ENCODE measurements at places on chromosomes 1 and 21. TPM values are rescaled to one million over a fixed set of nuclear protein-coding genes. Genes with fewer than 3 reads are reported as not detected.

GRCh38 chr1:25616095-25616986, at the start of gene MAN1C1:
Gene MAN1C1, plus strand, starts transcription at chr1:25616791. Its CDS starts 1,007 bp downstream, at chr1:25617798.
- H3K27me3 ChIP-seq, result no peaks in the 10 kb centered on the region
- peaks cover 20% of the 10 kb centered on the region for H3K4me1 ChIP-seq
- H3K36me3 ChIP-seq, result no peaks in the 10 kb centered on the region
- peak within 1 kb of the TSS; percentile 72 for H3K27ac ChIP-seq
- H3K4me3 ChIP-seq, result peak within 1 kb of the TSS; percentile 85
- peak; percentile 95 for DNase-seq

DNA sequence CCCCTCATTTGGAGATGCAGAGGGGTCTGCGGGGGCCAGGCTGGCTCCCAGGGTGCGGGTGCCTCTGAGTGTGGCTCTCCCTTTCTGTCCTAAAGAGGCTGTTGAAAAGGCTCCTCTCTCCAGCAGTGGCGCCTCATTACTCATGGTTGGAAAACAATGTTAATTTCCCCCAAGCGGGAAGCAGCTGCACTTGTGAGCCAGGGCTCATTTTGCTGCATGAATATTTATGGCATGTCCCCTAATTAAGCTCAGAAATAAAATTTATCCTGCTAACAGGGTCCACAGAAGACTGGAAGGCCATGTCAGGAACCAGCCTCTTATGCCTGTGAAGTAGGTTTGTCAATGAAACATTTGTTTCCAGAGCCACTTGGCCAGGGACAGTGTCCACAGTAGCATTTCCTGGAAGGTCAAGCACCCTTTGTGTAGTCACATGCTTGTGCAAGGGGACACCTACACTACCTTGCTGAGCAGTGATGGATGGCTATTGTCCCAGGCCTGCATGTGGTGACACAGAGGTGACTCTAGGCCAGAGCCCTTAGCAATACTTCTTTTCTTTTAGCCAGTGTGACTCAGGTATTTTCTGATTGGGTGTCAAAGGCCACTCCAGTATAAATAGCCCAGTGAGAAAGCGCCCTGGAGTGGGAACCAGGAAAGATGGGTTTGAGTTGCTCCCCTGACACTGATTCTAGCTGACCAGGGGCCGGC, 259.0 kb downstream of the FOXD2 start:
- no peaks in the 10 kb centered on the region for H3K4me1 ChIP-seq
- no peaks in the 10 kb centered on the region for H3K27me3 ChIP-seq
- no peak overlapping the region for H3K4me3 ChIP-seq
- DNase-seq, result peak; percentile 62

DNA sequence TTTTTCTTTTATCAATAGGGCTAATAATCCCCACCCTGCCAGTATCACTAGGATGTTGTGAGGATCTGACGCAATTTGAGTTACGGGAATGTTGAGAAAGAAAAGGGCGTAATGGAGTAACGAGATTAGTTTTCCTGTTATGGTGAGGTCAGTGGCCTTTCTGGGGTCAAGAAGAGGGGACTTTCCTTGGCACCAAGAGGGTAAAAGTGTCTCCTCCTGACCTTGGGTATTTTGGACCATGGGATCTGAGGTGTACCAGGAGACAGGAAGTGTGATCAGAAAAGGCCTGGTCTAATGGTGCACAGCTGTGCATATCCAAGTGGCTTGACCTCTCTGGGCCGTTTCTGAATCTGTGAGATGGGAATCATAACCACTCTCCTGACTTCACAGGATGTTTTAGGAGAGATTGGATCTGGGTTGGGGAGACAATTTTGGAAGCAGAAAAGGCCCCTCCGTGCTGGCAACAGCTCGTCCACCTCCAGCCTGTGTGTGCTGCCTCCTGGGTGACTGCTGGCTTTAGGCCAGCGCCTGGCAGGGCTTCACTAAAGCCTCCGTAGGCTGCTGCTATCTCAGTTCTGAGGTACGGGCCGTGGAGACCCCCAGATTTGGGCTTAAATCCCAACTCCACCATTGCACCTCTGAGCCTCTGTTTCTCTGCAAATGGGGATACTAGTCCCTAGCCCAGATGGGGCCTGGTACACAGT, 37.1 kb downstream of the ALPL start:
- DNase-seq, result no peak
- H3K27ac ChIP-seq, result no peak overlapping the region
- no peak overlapping the region for H3K4me3 ChIP-seq

DNA sequence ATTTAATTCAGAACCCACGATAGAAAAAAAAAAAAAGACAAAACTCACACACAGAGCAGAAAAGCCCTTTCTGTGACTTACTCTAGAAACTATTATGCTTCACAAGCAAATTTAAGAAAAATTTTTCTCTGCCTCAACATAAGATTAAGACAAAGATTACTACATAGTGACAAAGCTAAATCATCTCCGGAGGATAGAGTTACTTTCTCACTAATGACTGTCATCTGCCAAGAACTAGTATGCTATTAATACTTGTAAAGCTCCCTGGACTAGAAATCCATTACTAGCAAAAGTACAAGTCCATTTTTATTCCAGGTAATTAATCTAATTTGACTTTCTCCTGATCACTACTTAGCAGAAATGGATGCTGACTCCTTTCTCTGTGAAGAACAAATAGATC, 25.9 kb downstream of the GREM2 start:
- no peak for DNase-seq
- H3K27me3 ChIP-seq, result no peaks in the 10 kb centered on the region
- H3K36me3 ChIP-seq, result no peaks in the 10 kb centered on the region
- no peak overlapping the region for H3K4me3 ChIP-seq
- no peaks in the 10 kb centered on the region for H3K4me1 ChIP-seq

The GBP5 gene
- 5.4 TPM for total RNA-seq
